ENCODE measurements at places on chromosomes 12 and 14.

DNA sequence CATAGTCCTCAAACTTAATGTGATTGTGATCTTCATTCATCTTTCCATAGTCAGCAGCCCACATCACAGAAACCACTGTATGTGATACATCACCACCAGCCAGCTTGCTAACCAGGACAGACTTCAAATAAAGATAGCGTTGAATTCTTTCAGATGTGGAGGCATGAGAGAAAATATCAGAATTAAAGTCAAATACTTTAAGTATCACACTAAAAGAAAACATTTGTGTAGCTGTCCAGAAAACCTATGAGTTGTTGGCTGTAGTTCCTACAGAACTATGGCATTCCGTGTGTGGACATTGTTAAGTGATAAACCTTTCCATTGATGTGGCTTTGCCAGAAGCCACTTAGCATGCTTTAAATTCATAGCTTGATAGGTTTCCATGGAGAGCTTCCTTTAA lies 105.1 kb downstream of the LLPH start:
- DNase-seq: no peak

- DNase-seq: no peak
Measured at GRCh38 chr12:115464661-115465060, 780.7 kb upstream of the TBX3 start.

DNA sequence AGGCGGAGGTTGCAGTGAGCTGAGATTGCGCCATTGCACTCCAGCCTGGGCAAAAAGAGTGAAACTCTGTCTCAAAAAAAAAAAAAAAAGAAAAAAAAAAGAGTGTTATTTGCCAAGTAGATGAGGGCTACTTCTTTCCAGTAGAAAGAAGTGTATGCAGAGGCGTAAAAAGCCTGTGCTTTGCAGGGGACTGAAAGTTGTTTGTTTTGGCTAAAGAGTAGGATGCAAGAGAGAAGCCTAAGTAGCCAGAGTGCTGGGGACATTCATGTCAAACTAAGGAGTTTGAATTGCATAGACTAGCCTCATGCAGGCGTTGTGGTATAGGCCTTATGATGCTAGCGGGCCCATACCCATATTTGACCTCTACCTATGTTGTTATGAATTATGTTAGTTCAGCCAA lies 9.5 kb downstream of the HSD17B6 start:
- DNase-seq: no peak

GRCh38 chr12:54432815-54433164 lies 13.7 kb upstream of the ITGA5 start:
- DNase-seq: no peak

GRCh38 chr14:81153187-81153586 lies 67.6 kb downstream of the GTF2A1 start:
- DNase-seq: no peak

DNA sequence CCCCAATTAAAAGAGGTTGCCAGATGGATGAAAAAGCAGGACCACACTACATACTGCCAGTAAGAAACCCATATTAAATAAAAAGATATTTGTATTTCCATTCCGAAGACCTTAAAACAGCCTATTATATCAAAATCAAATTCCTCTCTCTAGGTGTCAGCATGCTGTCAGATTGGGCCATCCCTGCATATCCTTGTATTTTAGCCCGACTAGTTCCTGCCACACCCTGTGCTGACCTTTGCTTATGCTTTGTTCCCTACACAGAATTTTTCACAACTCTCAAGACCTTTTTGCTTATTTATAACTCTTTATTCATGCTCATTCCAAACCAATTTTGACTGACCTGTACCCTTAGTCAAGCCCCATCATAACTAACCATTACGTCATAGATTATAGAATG lies 12.8 kb downstream of the GSKIP start:
- DNase-seq: no peak

GRCh38 chr14:68978172-68978911 lies 760 bp downstream of the ACTN1 start:
- DNase-seq: no peak

- no peak for DNase-seq
Measured at GRCh38 chr12:117152793-117153775, 37.2 kb downstream of the FBXO21 start.

- no peak for DNase-seq
Measured at GRCh38 chr12:3342051-3342450, 149.0 kb upstream of the PRMT8 start.

- peak; percentile 74 for DNase-seq
Measured at GRCh38 chr14:104665657-104666522, 23.5 kb upstream of the INF2 start.

- DNase-seq: no peak
Measured at GRCh38 chr12:103686026-103686425, 99.0 kb downstream of the STAB2 start.

Measured in ascending aorta (tissue), 2 donors.